ENCODE measurements at places on chromosomes 2 and 18.

GRCh38 chr2:125553768-125554167, 1102.2 kb upstream of the GYPC start:
- no peak for DNase-seq

- peak; percentile 31 for DNase-seq
Observed at GRCh38 chr18:23970161-23971096, 44.1 kb upstream of the TTC39C start.

- no peak for DNase-seq
Observed at GRCh38 chr2:10406016-10406415, 42.1 kb downstream of the ODC1 start.

- DNase-seq = no peak
Observed at GRCh38 chr2:71934595-71935261, 212.9 kb downstream of the CYP26B1 start.

DNA sequence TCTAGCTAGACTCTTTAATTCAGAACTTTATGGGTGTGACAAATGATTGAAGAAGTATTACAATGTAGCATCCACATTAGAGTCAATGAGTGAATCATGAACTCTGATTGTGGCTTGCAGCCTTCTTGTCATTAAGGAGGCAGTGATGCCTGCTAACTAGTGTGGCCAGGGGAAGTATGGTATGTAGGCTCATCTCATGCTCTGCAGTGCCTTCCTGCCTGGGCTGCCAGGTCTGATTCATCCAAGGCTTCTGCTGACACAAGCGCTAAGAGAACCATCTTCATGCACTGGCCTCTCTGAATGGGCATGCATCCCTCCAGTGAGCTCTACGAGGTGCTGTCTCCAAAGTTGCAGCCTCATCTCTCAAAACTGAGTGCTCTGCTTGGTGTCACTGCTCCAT, 144.3 kb downstream of the MTCL1 start:
- DNase-seq = no peak

DNA sequence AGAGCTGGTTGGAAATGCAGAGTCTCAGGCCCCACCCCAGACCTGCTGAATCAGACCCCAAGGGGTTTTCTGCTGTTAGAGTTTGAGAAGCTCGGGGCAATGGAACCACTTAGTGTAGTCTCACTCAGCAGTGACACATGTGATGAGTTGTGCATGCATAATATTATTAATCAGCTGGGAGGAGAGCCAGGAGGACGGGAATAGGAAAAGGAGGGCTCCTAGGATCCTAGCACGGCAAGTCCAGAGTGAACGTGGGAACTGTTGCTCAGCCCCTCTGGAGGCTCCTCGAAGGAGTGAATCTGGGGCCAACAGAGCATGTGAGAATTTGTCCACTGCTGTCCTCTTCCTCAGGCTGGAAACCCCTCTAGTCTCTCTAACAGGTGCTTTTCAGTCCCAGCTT, 87.1 kb downstream of the HS1BP3 start:
- no peak for DNase-seq

DNA sequence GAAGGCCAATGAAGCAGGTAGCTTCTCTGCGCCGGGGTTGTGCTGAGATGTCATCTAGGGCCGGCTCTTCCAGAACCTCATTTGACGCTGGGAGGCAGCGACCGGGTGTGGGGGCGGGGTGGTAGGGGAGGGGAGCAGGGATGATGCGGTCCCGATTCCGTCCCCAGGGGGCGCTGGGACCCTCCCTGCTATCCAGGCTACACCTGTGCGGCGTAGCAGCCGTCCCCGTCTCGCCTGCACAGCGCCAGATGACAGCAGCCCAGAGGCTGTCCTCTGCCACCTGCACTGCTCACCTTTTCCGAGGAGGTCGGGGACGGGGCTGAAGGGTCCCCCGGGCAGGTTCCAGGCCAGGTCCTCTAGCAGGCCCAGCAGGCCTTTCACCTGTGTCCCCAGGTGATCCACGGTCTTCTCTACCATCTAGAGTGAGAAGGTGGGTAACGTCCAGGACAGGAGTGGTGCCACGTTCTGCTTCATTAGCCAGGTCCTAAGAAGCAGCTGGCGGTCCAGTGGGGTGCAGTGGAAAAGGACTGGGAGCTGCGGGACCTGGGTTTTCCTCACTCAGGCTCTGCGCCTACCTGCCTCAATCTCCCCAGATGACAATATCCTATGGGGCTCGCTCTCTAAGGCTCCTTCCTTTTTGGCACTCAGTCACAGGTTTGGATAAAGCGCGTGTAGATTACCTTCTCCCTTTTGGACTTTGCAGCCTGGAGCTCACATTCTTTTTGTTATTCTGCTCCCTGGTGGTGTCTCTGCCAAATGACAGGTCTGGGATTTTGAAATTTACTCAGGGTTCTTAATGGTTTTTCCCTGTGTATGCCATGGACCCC, 56.0 kb upstream of the RAB6C start:
- DNase-seq = peak; percentile 40

DNA sequence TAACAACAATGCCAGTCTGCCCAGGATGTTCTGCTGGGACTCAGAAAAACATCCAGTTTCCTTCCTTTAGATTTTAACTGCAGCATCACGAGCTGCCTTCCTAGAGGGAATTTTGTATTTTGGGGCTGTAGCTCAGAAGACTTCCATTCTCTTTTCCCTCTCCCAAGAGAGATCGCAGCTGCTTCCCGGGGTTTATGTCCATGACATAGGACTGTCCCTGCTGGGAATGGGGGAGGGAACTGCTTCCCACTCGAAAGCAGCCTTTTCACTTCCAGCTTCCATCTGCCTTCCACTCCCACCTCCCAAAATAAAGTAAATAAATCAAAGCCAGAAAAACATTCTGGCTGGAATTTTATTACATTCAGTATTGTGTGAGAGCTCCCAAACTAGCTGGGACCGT, 52.4 kb downstream of the LIMS1 start:
- DNase-seq = no peak

- DNase-seq = no peak
Observed at GRCh38 chr2:51219468-51219867, 187.5 kb upstream of the NRXN1 start.

DNA sequence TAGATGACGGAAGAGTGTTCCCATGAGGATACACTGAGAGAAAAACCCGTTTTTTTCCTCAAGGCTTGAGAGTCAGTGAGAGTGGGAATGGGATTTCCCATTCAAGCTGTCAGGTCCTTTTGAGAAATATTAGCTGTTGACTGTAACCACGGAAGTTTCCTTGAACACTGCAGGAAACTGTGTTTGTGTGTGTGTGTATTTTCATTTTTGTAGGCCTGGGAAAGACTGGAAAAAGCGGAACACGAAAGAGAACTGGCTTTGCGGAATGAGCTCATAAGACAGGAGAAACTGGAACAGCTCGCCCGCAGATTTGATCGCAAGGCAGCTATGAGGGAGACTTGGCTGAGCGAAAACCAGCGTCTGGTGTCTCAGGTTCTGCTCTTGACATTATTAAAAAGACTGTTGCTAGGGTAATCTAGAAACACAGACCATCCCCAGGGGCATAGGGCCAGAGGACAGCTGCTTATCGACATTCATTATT, 98.8 kb upstream of the EML6 start:
- DNase-seq = no peak

DNA sequence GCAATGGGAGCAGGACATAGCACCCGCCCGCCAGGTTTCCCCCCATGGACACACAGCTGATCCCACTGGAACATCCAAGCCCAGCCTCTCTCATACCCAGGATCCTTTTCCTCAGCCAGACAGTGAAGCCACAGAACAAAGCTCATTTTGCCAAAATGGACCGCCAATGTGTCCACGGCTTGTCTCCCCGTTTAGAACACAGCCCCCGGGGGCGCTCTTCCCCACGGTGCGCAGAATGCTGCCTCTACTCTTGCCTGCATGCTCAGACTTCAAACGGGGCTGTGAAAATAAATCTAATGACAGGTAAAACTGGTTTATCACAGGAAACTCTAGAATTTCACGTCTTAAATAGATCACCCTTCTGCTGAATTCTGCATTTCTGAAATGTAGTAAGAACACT, 548.5 kb upstream of the ID2 start:
- no peak for DNase-seq

DNA sequence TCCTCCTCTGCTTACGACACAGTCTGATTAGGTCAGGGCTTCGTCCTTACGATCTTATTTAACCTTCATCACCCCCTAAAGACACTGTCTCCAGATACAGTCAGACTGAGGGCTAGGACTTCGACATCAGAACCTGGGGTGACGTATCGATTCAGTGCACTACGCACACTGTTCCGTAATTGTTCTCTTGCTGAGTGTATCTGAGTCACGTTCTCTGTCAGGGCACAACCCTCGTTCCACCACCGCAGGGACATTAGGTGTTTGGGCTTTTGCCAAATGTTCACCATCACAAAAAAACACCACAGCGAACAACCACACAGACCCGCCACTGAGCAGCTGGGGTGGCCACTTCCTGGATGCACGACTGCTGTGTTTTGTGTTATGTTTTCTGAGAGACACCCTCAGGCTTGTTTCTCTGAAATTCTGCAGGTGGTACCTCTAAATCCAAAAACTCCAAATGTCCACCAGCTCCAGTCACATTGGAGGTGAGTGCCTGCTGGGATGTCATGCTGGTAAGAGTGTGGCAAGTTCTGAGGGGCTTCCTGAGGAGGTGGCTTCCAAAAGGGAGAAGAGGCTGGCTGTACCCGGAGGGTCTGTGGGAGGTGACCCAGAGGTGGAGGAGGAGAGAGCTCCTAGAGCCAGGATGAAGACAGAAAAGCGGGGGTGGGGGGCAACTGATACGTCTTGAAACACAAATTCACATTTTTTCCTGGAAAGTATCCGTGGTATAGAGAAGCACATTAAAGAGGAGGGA, 66.6 kb downstream of the ADNP2 start:
- no peak for DNase-seq

DNA sequence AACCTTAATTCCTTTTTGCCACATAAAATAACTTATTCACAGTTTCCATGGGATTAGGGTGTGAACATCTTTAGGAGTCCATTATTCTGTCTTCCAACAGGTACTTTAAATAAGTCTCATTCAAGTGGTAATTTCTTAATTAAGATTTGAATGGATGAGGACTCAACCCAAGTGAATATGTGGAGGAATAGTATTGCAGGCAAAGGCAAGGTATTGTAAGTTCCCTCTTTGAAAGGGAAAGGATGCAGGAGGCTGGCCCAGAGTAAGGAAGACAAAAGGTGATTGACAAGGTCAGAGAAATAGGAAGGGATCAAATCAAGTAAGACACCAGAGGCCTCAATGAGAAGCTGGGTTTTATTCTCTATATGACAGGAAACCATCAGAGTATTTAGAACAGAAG, 238.2 kb upstream of the RBMS1 start:
- no peak for DNase-seq

DNA sequence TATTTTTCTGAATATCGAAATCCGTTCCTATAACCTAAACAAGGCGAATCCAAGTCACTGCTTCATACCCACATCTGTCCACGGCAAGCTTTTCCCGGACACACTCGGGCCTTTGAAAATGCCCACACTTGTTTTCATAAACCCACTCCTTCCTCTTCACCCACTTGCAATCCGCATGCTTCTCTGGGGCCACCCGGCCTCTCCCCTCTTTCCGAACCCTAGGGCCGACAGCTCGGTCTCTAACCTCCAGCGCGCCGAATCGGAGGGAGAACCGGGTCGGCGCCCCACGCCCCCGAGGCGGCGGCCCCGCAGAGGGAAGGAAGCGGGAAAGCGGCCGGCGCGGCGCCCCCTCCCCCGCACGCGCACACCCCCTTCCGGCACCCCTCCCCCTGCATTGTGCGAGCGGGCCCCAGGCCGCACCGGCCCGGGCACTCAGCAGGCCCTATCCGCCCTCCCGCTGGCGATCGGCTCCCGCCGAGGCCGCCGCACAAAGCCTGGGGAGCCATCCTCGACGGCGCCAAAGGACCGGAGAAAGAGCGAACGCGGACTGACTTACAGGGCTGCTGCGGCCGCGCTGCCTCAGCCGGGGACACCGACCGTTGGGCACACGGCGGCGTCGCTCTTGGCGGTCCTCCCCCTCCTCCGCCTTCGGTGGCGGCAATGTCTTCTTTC, 467 bp downstream of the PUM2 start:
- peak; percentile 63 for DNase-seq

Measured in inflammatory macrophage (primary cell).